Activated B cell treated with CpG ODN at 0.5 μM for 24 hours (primary cell): ENCODE measurements at places on chromosomes 1 and 21. TPM values are rescaled to one million over a fixed set of nuclear protein-coding genes. Genes with fewer than 3 reads are reported as not detected.

C1orf210 gene
- total RNA-seq: not detected in 2 replicates

FYB2 gene
- total RNA-seq: not detected in 2 replicates

ZBTB8B gene
- 0.02 TPM in 1 of 2 replicates, not detected in the other for total RNA-seq

FCGR1A gene
- total RNA-seq: not detected in 2 replicates

RNU1-2 gene
- 3,526 and 4,195 TPM in 2 replicates for total RNA-seq

ITLN2 gene
- not detected in 2 replicates for total RNA-seq

RCC2 gene
- 79.4 and 85.1 TPM in 2 replicates for total RNA-seq

OR6K3 gene
- not detected in 2 replicates for total RNA-seq

AMY1B gene
- not detected in 2 replicates for total RNA-seq

HES2 gene
- total RNA-seq: not detected in 2 replicates

CCDC30 gene
- 3.5 and 4.3 TPM in 2 replicates for total RNA-seq

S100A3 gene
- not detected in 2 replicates for total RNA-seq

CGN gene
- 0.22 and 0.37 TPM in 2 replicates for total RNA-seq

CFHR3 gene
- total RNA-seq: not detected in 2 replicates

ITLN1 gene
- not detected in 2 replicates for total RNA-seq

FCRL2 gene
- 48.0 and 51.6 TPM in 2 replicates for total RNA-seq

TRPM2 gene
- total RNA-seq: 2.4 and 3.9 TPM in 2 replicates

BGLAP gene
- 2.7 and 3.3 TPM in 2 replicates for total RNA-seq

SH3BGR gene
- total RNA-seq: 0.33 and 1.2 TPM in 2 replicates

TCHH gene
- total RNA-seq: not detected in 2 replicates
